ENCODE measurements at places on chromosomes 6 and 20.

- no peak for DNase-seq
These were observed 5.2 kb downstream of the TEAD3 start for GRCh38 chr6:35491558-35492257.

DNA sequence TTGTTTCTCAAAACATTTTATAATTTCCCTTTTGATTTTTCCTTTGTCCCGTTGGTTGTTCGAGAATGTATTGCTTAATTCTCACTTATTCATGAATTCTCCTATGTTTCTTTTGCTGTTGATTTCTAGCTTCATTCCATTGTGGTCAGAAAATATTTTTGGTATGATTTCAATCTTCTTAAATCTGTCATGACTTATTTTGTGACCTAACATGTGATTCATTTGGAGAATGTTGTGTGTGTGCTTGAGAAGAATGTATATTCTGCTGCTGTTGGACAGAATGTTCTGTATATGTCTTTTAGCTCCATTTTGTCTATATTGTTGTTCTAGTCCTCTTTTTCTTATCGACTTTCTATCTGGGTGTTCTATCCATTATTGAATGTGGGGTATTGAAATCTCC is 286.2 kb upstream of the RNF217 start:
- DNase-seq = no peak

- DNase-seq = no peak
These were observed 17.2 kb downstream of the ENPP3 start for GRCh38 chr6:131654326-131654725.

GRCh38 chr20:52746770-52747169 is 225.4 kb upstream of the TSHZ2 start:
- no peak for DNase-seq

DNA sequence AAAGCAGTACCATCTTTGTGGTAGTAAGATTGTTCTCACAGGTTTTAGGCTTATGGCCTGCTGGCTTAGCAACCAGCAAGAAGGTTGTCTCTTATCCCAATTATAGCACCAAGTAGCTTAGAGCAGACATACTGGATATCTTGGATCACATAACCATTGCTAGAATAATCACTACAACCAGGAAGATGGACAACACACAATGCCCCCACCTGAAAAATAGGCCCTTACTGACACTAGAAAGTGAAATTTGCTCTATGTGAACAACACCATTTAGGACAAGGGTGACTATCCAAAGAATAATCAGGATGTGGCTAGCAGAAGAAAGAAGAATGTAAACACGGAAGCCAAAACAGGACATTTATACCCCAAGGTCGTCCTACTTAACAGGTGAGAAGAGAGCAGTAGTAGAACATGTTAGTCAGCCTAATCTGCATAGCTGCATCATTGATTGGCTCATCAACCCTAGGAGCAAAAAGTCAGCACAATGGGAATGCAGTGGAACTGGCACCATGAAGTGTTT is 172.7 kb upstream of the MARCKS start:
- DNase-seq = no peak

DNA sequence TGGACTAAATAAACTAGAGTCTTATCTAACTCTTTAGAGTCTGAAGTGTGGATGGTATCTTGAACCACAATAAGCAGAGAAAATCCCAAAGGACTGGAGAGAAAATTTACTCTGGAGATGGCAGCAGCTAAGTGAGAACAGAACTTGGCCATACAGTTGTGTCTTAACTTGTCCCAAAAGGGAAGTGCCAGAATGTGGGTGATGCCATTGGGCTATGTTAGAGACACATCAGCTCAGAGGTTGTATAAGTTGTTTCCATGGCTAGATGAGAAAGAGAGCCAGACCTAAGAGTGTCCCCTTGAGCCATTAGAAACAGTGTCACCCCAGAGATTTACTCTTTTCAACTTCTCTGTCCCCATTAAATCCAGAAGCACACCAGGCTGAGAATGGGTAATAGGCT is 36.2 kb downstream of the FOXO3 start:
- no peak for DNase-seq

Measured in NCI-H1417 treated with DMSO at 0.1 percent for 48 hours (cell line).